ENCODE measurements at places on chromosomes 4 and X.

GRCh38 chr4:22607382-22607781, 85.4 kb upstream of the GBA3 start:
- no peak for DNase-seq

GRCh38 chr4:42781315-42781714, 111.2 kb upstream of the GRXCR1 start:
- no peak for DNase-seq

DNA sequence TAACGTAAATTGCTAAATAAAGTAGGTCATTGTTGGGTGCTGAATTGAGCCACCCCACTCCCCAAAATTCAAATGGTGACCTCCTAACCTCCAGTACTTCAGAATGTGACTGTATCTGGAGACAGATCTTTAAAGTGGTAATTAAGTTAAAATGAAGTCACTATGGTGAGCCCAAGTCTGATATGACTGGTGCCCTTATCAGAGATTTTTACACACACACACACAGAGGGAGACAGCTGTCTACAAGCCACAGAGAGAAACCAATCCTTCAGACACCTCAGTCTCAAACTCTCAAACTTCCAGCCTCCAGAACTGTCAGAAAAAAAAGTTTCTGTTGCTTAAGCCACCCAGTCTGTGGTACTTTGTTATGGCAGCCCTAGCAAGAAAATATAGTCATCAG, 879.2 kb upstream of the INTU start:
- no peak for DNase-seq

- no peak for DNase-seq
These were observed 145.7 kb downstream of the RELL1 start for GRCh38 chr4:37540486-37540885.

- DNase-seq = no peak
These were observed 327.3 kb downstream of the CAMK2D start for GRCh38 chr4:113434247-113434587.

GRCh38 chr4:184421533-184422155, 52.7 kb downstream of the IRF2 start:
- DNase-seq = no peak

DNA sequence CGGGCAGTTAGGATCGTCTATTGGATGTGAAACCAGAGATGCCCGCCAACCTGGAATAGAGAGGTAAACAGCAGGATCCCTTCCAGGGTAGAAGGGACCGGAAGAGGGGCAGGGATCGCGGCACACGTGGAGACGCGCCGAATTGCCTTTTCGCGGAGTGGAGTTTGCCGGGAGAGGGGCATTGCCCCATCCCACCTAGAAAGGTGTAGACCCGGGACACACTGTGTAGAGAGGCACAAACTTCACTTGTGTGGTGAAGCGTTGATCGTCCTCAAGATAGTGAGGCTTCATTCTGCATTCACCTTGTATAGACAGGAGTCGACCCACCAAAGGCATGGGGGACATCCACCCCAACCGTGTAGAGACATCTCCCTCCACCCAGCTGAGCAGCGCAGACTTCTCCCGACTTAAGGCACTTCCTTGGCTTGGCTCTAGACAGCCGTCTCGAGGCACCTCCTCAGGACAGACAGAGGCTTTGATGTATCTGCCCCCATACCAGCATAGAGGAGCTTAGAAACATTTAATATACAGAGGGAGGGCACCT, 410 bp downstream of the GNL3L start:
- no peak for DNase-seq

DNA sequence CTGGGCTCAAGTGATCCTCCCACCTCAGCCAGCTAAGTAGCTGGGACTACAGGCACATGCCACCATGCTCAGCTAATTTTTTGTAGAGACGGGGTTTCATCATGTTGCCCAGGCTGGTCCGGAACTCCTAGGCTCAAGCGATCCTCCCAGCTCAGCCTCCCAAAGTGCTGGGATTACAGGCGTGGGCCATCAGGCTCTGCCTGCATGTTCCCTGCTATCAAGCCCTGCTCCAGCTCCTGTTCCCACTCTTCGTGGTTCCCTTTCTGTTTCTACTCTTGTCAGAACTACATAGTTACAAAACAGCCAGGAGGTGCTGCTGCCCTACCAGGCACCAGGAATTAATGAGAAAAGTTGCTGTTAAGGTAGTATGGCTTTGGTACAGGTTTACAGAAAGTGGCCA, 8.7 kb downstream of the TIMP1 start:
- DNase-seq = no peak

DNA sequence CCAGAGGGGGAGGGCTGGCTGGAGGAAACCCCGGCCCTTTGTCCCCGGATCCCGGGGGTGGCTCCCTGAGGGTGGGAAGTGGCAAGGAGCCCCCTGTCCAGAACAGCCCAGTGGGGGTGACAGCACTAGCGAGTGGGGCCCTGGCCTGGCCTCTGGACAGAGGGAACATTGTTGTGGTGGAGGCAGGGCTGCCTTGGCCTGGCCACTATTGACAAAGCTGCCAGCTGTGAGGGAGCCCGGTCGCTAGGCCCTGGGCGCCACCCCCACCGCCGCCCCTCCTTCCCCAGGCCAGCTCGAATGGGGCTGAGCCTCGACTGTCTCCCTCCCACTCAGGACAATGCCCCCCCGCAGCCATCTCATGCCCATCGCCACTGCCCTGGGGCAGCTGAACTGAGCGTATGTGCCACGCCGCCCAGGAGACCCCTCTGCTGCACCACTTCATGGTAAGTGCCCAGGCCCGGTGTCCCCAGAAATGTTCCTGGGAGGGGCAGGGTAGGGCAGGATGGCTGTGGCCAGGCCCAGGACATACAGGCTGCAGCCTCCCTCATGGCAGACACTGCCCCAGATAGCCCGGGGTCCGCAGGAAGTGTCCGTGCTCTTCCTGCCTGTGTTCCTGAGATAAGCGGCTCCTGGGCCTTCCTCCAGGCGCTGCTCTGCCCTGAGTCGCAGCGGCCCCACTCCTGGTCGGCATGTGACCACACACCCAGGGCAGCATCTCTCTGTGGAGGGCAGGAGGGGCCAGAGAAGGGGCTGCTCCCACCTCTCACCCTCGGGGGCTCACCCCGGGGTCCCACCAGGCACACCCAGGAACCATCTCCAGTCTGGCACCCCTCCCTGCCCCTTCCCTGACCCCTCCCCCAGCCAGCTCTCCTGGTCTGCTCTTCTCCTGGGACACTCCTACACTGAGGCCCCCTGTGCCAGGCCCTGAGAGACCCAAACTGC, 1.4 kb downstream of the PLXNB3 start:
- no peak for DNase-seq

GRCh38 chr4:5709207-5709575, 832 bp upstream of the EVC2 start:
- DNase-seq = no peak

DNA sequence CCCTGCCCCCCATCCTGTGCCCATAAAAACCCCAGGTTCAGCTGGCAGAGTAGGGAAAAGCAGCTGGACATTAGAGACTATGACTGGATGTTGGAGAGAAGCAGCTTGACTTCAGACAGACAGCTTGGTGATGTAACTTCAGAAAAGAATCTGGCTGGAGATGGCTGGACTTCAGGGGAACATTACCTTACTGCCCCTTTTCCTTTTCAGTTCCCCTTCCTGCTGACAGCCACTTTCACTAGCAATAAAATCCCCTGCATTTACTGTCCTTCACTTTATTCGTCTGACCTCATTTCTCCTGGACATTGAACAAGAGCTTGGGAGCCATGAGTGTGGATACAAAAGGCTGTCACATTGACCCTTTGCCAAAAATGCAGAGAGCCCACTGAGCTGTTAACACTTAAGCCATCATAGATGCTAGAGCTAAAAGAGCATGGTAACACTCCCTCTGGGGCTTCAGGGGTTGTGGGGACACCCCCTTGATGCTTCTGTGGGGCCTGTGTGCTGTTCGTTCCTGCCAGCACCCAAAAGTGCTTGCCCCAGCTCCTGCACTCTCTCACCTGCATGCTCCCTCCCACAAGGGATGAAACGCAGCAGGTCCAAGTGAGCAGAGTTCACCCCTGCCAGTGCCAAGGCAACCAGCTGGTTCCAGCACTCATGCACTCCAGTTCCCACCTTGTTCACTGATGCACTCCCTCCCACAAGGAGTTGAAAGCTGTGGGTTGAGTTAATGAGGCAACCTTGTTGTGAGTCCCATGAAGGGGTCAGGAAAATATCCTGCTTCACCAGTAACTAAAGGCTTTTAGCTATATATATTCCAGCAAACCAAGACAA, 263.8 kb upstream of the NDST3 start:
- no peak for DNase-seq

DNA sequence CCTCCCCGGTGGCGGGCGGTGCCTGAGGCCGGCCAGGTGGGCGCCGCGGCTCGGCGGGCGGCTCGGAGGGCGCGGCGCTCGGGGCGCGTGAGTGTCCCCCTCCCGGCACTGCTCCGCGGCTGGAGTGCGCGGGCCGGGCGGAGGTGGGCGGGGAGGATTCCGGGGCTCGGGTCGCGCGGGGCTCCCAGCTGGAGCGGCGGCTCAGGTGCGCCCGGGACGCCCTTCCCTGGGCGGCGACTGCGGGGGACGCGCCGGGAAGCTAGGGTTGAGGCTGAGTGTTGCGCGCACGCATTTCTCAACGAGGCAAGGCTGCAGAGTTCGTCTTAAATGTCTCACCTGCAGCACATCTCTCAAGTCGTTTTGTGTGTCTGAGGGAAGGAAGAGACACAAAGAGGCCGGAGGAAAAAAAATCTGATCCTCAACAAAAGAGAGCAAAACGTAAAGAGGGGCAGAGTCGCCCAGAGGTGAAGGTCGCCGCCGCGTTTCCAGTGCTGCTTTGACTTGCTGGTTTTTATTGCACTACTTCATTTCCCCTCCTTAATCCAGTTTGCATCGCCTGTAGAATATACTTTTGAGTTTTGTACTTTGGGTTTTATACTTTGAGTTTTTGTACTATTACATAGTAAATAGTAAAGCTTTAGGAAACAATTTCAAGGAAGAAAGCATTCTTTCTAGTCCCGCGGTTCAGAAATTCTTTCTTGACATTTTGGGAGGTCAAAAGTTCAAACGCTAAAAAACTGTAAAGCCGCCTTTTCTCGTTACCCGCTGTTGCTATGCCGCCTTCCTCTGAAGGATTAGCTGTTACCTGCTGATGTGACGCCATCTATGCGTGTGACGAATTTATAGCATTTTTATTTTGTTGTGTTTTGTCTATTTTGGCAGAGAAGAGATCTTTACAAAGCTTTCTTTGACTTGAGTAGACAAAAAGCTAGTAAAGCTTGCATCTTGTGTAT, 106.5 kb upstream of the STOX2 start:
- no peak for DNase-seq

DNA sequence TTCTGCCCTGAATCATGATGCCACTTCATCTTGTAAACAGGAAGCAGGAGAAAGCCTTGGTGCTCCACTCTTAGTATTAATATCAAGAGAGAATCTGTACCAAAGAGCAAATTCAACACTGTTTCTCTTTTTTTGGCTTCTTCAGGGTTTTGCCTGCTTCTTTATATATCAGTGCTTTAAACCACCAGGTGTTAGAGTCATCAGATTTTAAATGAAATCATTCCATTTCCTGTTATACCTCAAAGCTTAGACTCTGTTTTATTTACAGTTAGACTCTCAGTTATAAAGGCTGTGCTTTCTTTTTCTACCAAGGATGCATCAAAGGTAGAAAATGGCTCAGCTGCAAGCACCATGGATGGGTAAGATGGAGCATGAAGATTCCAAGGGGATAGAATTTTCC, 350.9 kb downstream of the CAMK2D start:
- no peak for DNase-seq

- DNase-seq = no peak
These were observed 21.1 kb upstream of the PDS5A start for GRCh38 chr4:39998659-39999345.

DNA sequence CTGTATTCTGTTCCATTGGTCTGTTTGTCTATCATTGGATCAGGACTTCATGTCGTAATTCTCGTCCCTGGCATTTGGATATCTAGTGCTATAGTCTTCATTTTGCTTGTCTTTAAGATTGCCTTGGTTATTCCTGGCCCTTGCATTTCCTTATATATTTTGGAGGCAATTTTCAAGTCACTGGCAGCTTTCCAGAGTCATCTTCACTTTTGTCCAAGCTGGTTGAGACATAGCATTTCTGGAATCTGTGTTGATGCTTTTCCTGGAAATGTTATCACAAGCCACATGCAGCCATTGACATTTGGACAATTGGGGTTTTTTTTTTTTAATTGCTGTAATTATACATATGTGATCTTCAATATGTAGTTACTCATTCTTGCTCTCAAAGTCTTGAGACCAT, 45.2 kb upstream of the HGFAC start:
- no peak for DNase-seq

DNA sequence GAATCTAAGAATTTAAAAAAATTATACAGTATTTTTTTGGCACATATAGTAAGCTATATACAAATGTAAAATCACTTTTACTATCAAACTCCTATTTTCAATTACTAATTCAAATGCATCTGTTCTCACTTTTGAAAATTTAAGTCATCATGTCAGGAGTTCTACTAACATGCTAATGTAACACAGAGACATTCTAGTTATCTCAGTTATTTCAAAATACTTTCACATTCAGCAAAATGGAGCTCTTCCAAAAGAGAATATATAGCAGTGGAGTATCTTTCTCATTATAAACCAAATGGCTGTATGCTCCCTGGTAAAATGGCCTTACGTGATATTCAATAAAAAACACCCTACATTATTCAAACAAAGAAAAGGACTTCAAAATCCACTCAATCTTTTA, 42.3 kb downstream of the RFC1 start:
- no peak for DNase-seq

- no peak for DNase-seq
These were observed 36.6 kb upstream of the PTPN13 start for GRCh38 chr4:86557526-86557925.

- DNase-seq = no peak
These were observed 988.7 kb downstream of the FAM133A start for GRCh38 chrX:94662689-94663088.

DNA sequence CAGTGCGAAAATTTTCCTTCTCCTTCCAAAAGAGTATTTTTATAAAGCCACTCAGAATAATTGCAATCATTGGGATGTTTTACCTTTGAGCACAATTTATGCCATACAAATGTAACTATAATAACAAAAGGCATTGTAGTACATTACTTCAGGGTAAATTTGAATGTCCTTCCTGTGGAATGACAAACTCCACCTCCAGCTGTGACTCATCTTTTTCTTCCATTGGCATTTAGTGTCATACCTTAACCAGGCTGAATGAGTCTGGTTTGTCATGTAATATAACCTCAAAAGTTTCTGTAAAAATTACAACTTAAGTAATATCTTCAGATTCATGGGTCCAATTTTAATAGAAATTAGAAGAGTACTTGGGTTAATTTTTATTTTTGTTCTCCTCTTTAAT, 93.3 kb downstream of the TMEM47 start:
- DNase-seq = no peak

DNA sequence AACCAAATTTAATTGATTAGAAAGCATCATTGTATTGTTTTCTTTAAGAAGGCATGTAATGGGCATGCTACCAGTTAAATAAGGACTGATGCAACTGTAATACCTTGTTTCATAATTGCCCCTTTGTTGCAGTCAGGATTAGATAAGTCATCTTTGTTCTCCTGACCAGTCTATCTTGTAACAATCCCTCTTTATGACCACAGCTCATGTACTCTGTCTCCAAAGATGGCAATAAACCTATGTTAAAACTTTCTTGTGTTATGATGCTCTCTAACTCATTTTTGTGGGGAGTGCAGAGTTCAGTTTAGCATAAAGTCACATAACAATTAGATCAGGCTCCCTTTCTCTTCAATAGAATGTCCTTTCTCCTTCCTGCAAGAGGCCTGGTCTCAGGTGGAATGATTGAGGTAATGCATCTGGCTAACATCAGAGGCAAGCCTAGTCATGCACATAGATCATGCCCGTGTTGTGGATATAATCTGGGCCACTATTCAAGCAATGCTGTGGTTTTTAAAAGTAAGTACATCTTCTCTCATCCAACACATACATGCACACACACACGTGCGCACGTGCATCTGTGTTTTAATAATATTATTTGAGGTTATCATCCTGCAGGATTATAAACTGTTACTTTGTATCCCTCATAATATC, 45.6 kb downstream of the TMEM154 start:
- peak; percentile 21 for DNase-seq
